ENCODE measurements at places on chromosomes 11 and 22. TPM values are rescaled to one million over a fixed set of nuclear protein-coding genes. Genes with fewer than 3 reads are reported as not detected.
A peak's percentile ranks its signal among the peaks of the same experiment; 100 is the strongest.

GRCh38 chr11:118010738-118011461, 24.7 kb downstream of the IL10RA start:
- H3K4me1 ChIP-seq: no peaks in the 10 kb centered on the region
- H3K27me3 ChIP-seq: peaks cover 2% of the 10 kb centered on the region
- H3K36me3 ChIP-seq: no peaks in the 10 kb centered on the region
- no peak for DNase-seq

GRCh38 chr11:36724742-36725385, 126.8 kb upstream of the RAG2 start:
- H3K27me3 ChIP-seq: peaks cover under 1% of the 10 kb centered on the region
- no peaks in the 10 kb centered on the region for H3K36me3 ChIP-seq
- DNase-seq: no peak

- DNase-seq: no peak
- H3K27ac ChIP-seq: no peak overlapping the region
- no peaks in the 10 kb centered on the region for H3K4me1 ChIP-seq
- no peaks in the 10 kb centered on the region for H3K27me3 ChIP-seq
These were observed 9.0 kb upstream of the BID start for GRCh38 chr22:17783312-17783711.

DNA sequence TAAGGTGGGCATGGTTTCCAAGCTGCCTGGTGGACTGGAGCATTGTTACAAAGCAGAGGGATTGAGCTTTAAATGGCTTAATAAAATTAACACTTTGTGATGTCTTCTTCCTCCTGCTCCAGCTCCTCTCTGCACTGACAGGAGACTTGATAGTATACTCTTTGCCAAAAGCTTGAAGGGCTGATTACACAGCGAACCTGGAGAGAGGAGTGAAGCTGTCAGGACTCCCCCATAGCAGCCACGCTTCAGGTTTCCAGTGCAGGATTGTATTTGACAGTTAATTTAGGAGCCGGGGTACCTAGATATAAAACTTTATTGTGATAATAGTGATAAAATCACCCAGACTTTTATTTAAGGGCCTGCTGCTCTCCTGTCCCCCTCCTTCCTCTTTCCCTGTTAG, 50.0 kb downstream of the TRIM44 start:
- H3K4me3 ChIP-seq: no peak overlapping the region
- H3K27me3 ChIP-seq: no peaks in the 10 kb centered on the region
- H3K36me3 ChIP-seq: no peaks in the 10 kb centered on the region
- DNase-seq: no peak
- H3K4me1 ChIP-seq: no peaks in the 10 kb centered on the region

GRCh38 chr11:128047026-128047425, 540.3 kb downstream of the ETS1 start:
- H3K4me1 ChIP-seq: no peaks in the 10 kb centered on the region
- H3K4me3 ChIP-seq: no peak overlapping the region
- no peak for DNase-seq
- H3K27ac ChIP-seq: no peak overlapping the region

GRCh38 chr11:130001461-130002351, 929 bp downstream of the PRDM10 start:
- H3K36me3 ChIP-seq: peaks cover 8% of the 10 kb centered on the region
- DNase-seq: peak; percentile 48
- H3K4me1 ChIP-seq: no peaks in the 10 kb centered on the region
- H3K4me3 ChIP-seq: peak overlapping the region; percentile 97

DNA sequence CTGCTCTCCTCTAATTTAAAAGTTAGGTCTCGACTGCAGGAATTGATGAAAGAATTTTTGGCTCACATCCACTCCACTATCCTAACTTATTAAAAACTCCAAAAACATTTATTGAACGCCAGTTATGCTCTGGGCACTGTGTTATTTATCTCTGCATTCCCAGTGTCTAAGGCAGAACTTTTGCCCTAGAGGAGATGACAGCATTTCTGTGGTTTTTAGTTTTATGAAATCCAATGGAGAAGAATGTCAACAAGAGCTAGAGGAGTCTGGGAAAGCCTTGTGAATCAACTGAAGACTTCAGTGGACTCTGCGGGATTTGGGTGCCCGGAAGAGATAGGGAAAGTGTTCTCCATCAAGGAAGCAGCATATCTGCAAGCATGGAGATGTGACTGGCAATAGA, 217.0 kb upstream of the PGR start:
- no peak overlapping the region for H3K4me3 ChIP-seq
- no peak for DNase-seq
- no peaks in the 10 kb centered on the region for H3K36me3 ChIP-seq
- no peak overlapping the region for H3K27ac ChIP-seq
- H3K4me1 ChIP-seq: no peaks in the 10 kb centered on the region
- no peaks in the 10 kb centered on the region for H3K27me3 ChIP-seq

DNA sequence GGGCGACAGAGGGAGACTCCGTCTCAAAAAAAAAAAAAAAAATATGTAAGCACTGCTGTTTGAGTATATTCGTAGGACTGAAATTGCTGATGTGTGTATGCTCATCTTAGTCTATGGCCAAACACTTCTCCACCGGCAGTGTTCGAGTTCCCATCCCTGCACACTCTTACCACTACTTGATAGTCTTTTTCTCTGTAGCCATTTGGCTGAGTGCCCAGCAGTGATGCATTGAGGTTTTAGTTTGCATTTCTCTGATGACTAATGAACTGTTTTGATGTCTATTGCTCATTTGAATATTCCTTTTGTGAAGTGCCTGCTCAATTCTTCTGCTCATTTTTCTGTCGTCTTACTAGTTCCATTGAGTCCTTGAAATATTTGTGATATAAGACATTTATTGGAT, 1.9 kb downstream of the TIRAP start:
- no peaks in the 10 kb centered on the region for H3K36me3 ChIP-seq
- no peak for DNase-seq
- H3K4me1 ChIP-seq: peaks cover 4% of the 10 kb centered on the region
- H3K4me3 ChIP-seq: peak overlapping the region; percentile 21
- peaks cover 2% of the 10 kb centered on the region for H3K27me3 ChIP-seq
- no peak overlapping the region for H3K27ac ChIP-seq

GRCh38 chr11:128259816-128260215, 327.5 kb downstream of the ETS1 start:
- no peaks in the 10 kb centered on the region for H3K27me3 ChIP-seq
- no peak for DNase-seq
- H3K36me3 ChIP-seq: no peaks in the 10 kb centered on the region
- H3K4me1 ChIP-seq: no peaks in the 10 kb centered on the region
- no peak overlapping the region for H3K4me3 ChIP-seq

- no peaks in the 10 kb centered on the region for H3K4me1 ChIP-seq
- H3K36me3 ChIP-seq: no peaks in the 10 kb centered on the region
- H3K27ac ChIP-seq: no peak overlapping the region
- H3K27me3 ChIP-seq: no peaks in the 10 kb centered on the region
- DNase-seq: no peak
These were observed 184.5 kb downstream of the EFCAB6 start for GRCh38 chr22:43627485-43628213.

DNA sequence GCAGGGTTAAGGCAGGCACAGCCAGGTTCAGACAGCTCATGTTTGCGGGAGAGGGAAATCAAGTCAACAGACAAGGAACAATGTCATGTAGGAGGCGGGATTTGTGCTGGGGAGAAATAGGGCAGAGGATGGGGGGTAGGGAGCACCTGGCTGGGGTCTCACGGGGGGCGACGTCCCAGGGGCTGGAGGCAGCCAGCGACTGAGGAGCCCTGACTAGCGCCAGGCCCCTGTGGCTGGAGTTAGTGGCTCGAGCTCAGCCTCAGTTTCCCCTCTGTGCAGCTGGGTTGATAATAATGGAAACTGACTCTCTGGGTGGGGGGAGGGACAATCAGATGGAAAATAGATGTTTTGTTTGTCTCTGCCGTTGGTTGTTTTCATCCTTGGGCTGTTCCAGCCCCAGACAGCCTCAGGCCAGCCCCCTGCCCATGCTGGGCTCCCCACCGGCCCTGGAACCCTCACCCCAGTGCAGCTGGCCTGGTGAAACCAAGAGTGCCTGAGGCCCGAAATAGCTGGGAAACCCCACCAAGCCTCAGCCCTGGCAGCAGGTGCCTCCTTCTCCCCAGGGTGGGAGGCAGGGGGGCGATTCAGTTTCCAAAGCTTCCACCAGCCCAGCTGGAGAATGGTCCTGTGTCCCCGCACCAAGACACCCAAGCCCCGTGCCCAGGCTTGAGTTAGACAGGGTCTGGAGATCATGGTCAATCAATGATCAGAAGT, 44.1 kb downstream of the IGLL5 start:
- no peak overlapping the region for H3K27ac ChIP-seq
- DNase-seq: no peak
- 0 out of 2 replicates have a peak, but pooled peaks cover under 1% of the 10 kb centered on the region for H3K4me1 ChIP-seq

GRCh38 chr11:8318536-8318935, 54.9 kb upstream of the LMO1 start:
- H3K27me3 ChIP-seq: no peaks in the 10 kb centered on the region
- H3K4me1 ChIP-seq: no peaks in the 10 kb centered on the region

The RIC8A gene
- total RNA-seq: 98.1 TPM

The ARL2 gene
- total RNA-seq: 200 TPM

The OR56B1 gene
- not detected for total RNA-seq

The GRM5 gene
- total RNA-seq: not detected

All from H9 (cell line).